Epithelial cell of alveolus of lung (primary cell): ENCODE measurements at places on chromosomes 11 and 22. TPM values are rescaled to one million over a fixed set of nuclear protein-coding genes. Genes with fewer than 3 reads are reported as not detected.

Gene NAALADL1
- total RNA-seq, result 38.9 and 41.3 TPM in 2 replicates

Gene MEI1
- total RNA-seq, result 4.5 TPM in 1 of 2 replicates, not detected in the other

Gene LMO1
- not detected in 2 replicates for total RNA-seq

Gene OR8A1
- total RNA-seq, result not detected in 2 replicates

Gene KLHL22
- 21.2 and 23.5 TPM in 2 replicates for total RNA-seq

Gene FGF4
- total RNA-seq, result not detected in 2 replicates

Gene CNTN5
- not detected in 2 replicates for total RNA-seq

Gene MRGPRX1
- total RNA-seq, result not detected in 2 replicates

Gene CEND1
- total RNA-seq, result 2.2 and 3.8 TPM in 2 replicates

Gene IGF2
- total RNA-seq, result 24.2 and 42.0 TPM in 2 replicates

Gene PATE4
- total RNA-seq, result not detected in 2 replicates

Gene SAA1
- 2.1 TPM in 1 of 2 replicates, not detected in the other for total RNA-seq

Gene MS4A1
- not detected in 2 replicates for total RNA-seq

Gene SYT9
- not detected in 2 replicates for total RNA-seq

Gene BANF1
- 49.9 and 112 TPM in 2 replicates for total RNA-seq

Gene ABTB2
- total RNA-seq, result 4.4 and 7.8 TPM in 2 replicates

Gene SPA17
- total RNA-seq, result 15.3 and 16.3 TPM in 2 replicates
